ENCODE measurements at places on chromosomes 2 and 18.

GRCh38 chr18:9359796-9360195, 25.2 kb downstream of the TWSG1 start:
- no peak for DNase-seq

DNA sequence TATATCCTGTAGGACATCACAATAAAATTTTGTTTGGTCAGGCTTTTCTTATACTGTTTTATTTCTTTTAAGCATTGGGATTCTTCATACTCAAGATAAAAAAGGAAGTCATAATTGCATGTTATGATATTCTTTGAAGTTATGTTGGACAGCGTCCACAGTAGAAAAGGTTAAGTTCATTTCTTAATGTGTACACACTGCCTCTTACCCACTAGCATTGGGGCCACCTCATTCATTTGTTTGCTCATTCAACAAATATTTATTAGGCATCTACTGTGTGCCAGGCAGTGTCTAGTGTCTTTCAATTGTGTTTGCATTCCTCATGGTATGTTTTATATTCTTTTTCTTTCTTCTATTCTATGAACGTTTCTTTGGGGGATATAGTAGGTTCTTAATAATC, 70.2 kb downstream of the PTPRM start:
- DNase-seq, result no peak

- DNase-seq, result no peak
Observed at GRCh38 chr18:35515460-35516130, 17.8 kb upstream of the INO80C start.

- no peak for DNase-seq
Observed at GRCh38 chr2:150695451-150696135, 208.1 kb upstream of the RND3 start.

- DNase-seq, result no peak
Observed at GRCh38 chr2:193985272-193985671, 1671.8 kb upstream of the SLC39A10 start.

GRCh38 chr2:152031747-152032306, 67.0 kb downstream of the CACNB4 start:
- no peak for DNase-seq

DNA sequence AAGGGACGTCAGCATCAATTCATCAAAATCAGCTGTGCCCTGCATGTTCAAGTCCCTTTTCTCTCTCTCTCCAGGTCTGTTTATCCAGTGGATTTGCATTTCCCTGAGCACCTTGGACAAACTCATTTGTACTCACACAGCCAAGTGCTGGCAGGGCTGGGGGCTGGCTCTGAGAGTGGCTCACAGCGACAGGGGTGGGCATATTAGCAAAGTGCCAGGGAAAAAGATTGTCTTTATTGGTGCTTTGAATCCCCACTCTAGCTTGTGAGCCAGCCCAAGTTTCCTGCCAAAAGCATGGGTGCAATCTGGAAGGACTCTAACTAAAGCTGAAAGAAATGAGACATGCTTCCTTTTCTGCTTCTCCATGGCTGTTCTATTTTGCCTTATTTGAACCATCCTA, 56.6 kb downstream of the ACOXL start:
- DNase-seq, result no peak

DNA sequence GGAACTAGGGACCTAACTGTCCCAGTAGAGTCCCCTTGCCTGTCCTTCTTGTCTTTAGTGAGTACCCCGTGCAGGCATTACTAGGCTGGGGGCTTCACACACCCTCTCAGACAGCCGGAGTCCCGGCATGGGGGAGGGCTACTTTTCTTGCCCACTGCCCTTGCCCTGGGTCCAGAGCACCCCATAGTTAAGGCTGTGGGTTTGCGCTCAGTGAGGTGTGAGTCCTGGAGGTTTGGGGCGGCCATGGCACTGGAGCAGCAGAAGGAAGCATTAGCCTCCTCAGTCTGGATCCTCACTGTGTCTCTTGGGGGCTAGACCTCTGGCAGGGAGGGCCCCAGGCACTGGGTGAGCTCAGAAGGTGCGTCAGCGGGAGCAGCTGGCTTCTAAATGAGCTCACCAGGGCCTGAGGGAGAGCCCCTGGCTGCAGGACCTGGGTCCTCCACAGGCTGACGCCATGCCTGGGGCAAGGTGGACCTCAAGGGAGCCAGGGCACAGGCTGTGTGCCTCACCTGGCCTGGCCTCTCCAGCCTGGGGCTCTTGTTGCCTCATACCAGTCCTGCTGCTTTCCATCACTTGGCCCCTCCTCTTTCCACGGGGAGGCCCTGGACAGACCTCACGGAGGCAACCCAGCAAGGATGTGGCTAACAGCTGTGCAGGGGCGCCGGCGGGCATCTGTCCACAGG, 27.4 kb downstream of the HS6ST1 start:
- no peak for DNase-seq

DNA sequence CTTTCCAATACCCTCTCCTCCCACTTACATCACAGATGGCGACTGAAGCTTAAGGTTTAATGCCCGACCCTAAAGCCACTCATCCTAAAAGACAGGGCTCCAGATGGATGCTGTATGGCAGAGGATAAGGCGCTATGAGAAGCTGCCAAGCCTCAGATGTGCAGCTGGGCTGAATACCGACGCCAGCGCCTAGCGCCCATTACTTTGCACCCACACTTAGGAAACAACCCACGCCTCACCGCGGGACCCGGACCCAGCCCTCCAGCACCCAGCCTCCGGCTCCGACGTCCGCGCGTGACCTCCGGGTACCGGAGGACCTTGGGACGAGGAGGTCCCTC, 335 bp downstream of the TRAK2 start:
- DNase-seq, result no peak

GRCh38 chr2:6493266-6493665, 372.4 kb downstream of the CMPK2 start:
- no peak for DNase-seq

DNA sequence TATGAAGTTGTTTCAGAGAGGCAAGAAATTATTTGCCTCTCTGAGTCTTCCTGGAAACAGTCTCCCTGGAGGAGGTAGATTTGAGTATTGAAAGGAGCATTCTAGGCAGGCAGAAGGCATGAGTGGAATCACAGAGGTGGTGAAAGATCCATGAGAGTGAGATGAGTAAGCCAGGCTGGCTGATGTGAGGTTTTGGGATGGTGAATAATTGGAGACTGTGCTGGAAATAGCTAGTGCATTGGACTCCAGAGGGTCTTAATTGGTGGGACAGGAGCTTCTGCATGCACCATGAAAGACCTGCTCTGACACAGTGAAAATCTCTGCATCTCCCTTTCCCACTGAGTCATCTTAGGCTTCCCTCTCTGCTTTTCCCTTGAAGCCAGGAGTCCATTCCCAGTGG, 46.3 kb downstream of the CDC42EP3 start:
- DNase-seq, result no peak

DNA sequence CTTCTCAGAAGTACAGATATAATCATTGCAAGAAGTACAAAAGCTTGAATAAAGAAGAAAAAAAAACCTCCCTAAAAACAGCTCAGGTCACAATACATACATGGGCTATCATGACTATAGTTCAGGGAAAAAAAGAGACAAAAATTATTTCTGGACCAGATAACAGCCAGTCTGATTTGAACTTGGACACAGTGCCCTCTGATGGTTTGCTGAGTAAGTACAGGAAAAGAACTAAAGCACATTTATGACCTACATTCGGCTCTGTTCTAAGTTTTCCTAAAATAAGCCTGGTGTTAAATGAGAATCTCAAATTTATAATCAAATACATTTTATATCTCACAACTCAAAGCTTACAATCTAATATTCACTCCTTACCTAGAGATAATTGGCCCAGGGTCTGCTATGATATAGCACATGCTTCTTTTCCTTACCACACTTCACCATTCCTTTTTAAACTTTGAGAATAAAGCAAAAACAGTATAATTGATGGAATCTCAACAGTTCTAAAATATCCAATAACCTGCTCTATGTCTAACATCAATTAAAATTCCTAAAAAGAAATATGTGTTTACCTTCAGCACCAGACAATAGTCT, 81.1 kb downstream of the RAPH1 start:
- no peak for DNase-seq

GRCh38 chr2:215019085-215019484, 119.3 kb downstream of the ABCA12 start:
- no peak for DNase-seq

GRCh38 chr2:31402388-31402787, 12.2 kb downstream of the XDH start:
- DNase-seq, result no peak

DNA sequence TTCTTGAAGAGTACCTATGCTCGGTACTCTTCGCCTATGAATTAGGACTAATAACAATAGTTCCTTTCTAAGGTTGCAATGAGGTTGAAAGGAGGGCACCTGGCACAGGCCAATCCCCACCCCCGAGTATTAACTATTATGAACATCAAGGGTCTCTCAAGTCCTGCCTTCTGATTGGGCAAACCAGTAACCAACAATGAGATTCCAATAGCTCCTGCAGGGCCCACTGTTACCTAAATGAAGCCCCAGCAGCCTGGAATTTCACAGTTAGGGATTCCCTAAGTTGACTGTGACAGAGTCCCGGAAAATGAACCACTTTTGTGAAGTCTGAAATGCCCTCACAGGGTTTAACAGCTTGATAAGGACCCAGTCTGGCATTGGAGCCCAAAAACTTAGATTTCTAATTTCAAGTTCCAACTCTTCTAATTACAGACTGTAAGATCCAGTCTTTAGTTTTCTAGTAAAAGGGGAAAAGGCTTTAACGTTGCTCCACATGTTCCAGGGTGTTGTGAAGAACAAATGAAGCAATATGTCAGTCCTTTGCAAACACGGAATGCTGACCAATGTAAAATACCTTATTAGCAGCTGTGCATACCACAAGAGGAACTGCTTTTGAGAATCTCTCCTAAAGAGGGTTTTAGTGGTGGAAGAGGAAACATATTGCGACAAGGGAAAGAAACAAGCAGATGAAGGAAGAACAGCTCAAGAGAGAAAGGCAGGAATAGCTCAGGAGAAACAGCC, 277.7 kb upstream of the MAP2 start:
- no peak for DNase-seq

DNA sequence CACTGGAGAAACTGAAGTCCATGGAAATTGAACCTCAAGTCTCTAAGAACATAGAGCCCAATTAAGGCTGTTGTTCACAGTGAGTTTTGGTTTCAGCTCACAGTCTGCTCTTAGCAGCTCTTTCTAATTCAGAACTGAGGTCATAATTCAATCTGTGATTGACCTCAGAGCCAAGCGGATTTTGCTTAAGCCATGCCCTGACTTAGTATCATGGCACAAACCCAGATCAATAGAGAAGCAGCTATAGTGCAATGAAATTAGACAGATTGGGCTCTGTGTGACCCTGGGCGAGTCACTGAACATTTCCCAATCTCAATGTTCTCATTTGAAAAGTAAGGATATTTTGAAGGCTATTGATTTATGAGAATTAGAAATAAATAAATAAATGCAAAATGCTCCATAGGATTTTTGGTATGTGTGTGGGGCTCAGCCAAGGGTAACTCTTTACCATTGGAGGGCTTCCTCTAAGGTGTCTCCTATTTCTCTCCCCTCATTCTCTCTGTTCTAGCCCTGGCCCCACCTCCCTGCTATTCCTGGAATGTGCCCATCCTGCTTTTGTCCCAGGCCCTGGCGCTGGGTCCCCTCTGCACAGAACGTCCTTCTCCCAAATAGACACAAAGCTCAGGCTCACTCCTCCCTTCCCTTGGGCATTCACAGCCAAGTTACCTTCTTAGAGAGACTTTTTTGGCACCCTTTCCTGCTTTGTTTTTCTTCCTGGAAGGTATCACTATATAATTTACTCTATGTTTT, 239.6 kb downstream of the LPIN1 start:
- DNase-seq, result no peak

GRCh38 chr2:214127170-214127569, 283.7 kb upstream of the VWC2L start:
- no peak for DNase-seq

DNA sequence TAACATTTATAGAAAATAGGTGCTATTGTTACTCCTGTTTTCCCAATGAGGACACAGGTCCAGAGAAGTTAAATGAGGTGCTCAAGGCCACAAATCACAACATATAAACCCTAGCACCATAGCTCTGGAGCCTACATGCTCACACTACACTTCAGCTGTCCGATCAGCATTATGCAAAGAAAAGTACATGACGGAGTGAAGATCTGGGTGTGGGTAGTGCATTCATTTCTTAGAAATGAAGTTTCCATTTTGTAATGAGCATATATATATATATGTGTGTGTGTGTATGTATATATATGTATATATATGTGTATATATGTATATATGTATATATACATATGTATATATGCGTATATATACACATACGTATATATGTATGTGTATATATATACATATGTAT, 30.2 kb upstream of the MRPL19 start:
- DNase-seq, result no peak

DNA sequence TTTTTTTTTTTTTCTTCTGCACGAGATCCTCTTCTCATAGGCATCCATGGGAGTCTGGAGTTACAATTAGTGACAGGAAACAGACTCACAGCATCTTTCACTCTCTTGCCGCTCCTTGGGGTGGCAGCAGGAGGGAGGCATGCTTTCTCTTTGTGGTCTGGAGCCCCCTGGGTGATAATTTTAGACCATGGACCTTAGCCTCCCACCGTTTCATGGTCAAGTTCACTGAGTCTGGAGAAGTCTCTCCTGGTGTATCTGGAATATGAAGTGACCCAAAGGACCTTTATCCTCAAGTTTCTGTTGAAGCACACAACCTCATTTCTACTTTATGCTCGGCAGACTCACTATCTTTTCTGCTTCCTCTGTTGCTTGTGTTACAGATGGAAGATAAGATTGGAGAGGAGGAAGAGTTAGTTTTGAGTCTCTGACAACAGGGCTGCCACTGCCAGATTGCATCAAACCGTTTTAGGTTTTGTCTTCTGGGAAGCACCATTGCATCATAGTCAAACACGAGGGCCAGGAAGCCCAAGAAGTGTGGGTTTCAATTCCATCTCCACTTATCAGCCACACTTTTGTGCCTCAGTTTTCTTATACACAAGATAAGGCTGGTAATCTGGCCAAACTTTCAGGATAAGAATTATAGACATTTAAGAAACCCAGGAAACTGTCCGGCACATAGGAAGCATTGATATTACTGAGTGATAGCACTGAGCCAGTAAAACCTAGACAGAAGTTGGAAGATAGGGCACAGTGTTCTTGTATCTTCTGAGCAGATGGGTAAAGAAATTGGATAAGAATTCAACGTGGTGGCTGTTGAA, 62.3 kb downstream of the ADCYAP1 start:
- no peak for DNase-seq

GRCh38 chr2:36458106-36458505, 102.5 kb downstream of the CRIM1 start:
- DNase-seq, result no peak

GRCh38 chr18:21509062-21509461, 91.4 kb downstream of the ESCO1 start:
- no peak for DNase-seq

Data from stimulated activated CD4-positive, alpha-beta T cell treated with anti-CD3 and anti-CD28 coated beads, Interleukin-2, amount 100 ng/mL, for 4 hours (primary cell).